Psoas muscle (tissue), 8 donors: ENCODE measurements at places on chromosomes 5 and 9. TPM values are rescaled to one million over a fixed set of nuclear protein-coding genes. Genes with fewer than 3 reads are reported as not detected.

SMIM33 gene
- not detected for polyA plus RNA-seq

DNA sequence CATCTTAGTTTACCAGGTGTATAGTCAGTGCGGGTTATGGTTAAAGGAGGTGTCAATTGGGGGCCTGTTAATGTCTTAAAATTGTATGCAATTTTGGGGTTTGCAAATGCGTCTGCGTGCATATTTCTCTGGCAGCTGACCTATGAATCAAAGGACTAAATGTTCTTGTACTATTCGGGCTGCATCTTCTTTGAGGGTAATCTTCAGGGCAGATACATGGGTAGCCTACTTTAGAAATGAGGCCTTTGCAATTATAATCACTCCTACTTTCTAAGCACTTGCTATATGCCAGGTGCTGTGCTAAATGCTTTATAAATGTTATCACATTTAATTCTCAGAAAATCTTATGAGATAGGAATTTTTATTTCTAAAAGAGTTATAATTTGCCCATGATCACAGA is 58.2 kb downstream of the NDFIP1 start:
- H3K27me3 ChIP-seq, result no peaks in the 10 kb centered on the region
- H3K27ac ChIP-seq, result no peak overlapping the region
- no peaks in the 10 kb centered on the region for H3K36me3 ChIP-seq
- no peaks in the 10 kb centered on the region for H3K4me1 ChIP-seq
- H3K4me3 ChIP-seq, result no peak overlapping the region
- no peak for DNase-seq

DNA sequence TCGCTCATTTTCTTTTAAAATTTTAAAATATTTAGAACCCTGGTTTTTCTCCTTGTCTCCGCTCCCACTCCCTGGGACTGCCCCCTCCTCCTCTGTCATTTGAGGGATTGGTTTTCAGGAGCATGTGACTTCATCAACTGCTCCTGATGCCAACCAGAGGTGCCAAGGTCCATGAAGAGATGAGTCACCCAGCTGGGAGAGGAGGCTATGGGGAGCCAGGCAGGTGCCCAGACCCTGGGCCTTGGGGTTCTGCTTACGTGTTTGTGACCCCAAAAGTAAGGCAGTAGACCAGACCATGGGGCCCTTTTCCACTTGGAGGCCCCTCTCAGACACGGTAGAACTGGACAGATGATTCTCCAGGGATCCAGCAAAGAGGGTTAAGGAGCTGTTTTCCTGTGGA is 167.0 kb downstream of the FGF18 start:
- no peak for DNase-seq
- no peaks in the 10 kb centered on the region for H3K4me1 ChIP-seq
- no peak overlapping the region for H3K4me3 ChIP-seq
- H3K36me3 ChIP-seq, result no peaks in the 10 kb centered on the region

DNA sequence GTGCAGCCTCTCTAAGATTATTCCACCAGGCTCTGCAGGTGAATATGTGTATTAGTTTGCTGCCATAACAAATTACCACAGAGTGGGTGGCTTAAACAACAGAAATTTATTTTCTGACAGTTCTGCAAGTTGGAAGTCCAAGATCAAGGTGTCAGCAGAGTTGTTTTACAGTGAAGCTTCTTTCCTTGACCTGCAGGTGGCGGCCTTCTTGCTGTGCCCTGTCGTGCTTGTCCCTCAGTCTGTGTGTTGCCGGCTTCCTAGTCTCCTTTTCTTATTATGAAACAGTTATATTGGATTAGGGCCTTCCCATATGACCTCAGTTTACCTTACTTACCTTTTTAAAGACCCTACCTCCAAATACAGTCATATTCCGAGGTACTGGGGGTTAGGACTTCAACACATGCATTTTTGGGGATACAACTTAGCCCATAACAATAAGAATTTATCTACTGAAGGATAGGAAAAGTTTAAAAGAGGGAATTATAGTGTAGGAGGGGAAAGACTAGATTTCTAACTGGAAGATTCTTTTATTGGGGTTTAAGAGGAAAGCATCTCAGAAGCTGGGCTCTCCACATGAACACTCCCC is 97.4 kb downstream of the OSTF1 start:
- H3K4me1 ChIP-seq, result no peaks in the 10 kb centered on the region
- no peaks in the 10 kb centered on the region for H3K36me3 ChIP-seq
- no peak for DNase-seq
- no peaks in the 10 kb centered on the region for H3K27me3 ChIP-seq

DNA sequence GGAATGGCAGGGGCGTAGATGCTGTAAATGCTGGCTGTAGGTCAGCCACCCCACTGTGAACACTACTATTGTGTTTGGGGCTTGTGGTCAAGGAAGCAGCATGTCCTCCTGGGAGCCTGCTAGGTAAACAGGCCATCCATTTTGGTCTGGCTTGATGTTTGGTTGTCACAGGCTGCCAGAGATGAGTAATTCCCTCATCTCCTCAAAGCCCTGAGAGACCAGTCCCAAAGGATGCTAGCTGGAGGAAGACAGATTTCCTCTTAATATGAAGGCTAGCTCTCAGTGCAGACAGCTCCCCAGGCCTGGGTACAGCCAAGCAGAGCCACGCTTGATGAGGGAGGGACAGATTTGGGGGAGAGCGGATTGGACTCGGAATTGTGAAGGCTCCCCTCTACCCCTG is 72.5 kb upstream of the MAP1B start:
- no peak for DNase-seq
- H3K27me3 ChIP-seq, result no peaks in the 10 kb centered on the region
- H3K27ac ChIP-seq, result no peak overlapping the region
- no peak overlapping the region for H3K4me3 ChIP-seq

DNA sequence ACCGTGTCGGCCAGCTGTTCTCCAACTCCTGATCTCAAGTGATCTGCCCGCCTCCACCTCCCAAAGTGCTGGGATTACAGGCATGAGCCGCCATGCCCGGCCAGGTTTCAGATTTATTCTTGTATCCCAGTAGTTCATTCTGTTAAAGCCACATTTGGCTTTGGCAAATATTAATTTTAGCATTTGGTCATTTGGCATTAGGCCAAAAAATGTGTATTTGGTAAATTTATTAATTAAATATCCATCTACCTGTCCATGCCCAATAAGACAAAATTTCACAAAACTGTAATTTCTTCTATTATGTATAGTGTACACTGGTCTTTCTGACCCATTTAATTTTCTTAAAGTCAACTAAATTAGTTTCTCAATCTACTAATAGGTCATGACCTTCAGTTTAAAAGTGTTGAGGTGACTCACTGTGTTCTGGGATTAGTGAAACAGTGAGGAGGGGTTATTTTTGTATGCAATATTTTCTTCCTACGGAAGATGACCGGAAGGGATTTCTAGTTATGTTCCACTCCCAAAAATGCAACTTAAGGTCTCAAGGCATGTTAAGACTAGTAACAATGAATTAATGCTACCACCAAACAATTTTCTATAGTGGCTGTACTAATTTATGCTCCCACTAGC is 21.0 kb downstream of the OSTF1 start:
- H3K27me3 ChIP-seq, result no peaks in the 10 kb centered on the region
- H3K4me3 ChIP-seq, result no peak overlapping the region
- no peak for DNase-seq
- peaks cover 9% of the 10 kb centered on the region for H3K4me1 ChIP-seq
- no peak overlapping the region for H3K27ac ChIP-seq
- H3K36me3 ChIP-seq, result no peaks in the 10 kb centered on the region
